Progenitor cell of endocrine pancreas (in vitro differentiated cells): ENCODE measurements at places on chromosomes 7 and 10. TPM values are rescaled to one million over a fixed set of nuclear protein-coding genes. Genes with fewer than 3 reads are reported as not detected.

DNA sequence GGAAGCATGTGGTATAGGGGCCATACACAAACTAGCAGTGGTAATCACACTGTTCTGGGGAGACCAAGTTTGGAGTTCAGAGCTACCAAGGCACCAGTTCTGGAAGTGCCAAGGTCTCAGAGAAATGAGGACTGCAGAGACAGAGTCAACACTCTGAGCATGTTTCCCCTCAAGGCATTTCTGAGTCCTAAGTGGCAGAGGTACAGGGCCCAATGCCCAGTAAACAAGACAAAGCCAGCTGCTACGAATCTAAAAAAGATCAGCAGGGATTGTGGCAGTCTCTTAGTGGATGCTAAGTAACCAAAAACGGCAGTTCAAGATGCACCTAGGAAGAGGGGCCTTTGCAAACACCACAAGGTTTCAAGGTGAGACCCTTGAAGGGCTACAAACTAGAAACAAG, 271.9 kb downstream of the TNS3 start:
- H3K36me3 ChIP-seq: peaks cover 31% of the 10 kb centered on the region
- no peak overlapping the region for H3K27ac ChIP-seq
- no peak for DNase-seq
- H3K4me1 ChIP-seq: peaks cover 19% of the 10 kb centered on the region

DNA sequence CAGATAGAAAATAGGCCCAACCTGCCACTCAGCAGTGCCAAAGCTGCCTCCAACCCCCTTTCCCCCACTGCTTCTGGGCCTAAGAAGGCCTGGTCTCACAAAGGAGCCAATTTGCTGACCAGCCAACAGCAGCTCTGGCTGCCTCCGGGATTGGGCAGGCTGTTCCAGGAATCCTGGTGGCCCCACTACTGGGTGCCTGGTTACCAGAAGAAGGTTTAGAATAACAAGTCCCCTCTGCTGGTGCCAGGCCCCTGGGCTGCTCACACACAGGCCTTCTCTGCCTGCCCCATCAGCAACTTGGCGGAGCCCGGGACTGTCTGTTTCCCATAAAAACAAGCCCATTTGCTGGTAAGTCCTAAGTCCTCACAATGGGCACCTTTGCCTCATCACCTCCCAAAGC, 1.2 kb downstream of the PHKG1 start:
- H3K4me1 ChIP-seq: no peaks in the 10 kb centered on the region
- DNase-seq: no peak
- no peaks in the 10 kb centered on the region for H3K27me3 ChIP-seq
- H3K27ac ChIP-seq: no peak overlapping the region
- peaks cover 3% of the 10 kb centered on the region for H3K36me3 ChIP-seq

DNA sequence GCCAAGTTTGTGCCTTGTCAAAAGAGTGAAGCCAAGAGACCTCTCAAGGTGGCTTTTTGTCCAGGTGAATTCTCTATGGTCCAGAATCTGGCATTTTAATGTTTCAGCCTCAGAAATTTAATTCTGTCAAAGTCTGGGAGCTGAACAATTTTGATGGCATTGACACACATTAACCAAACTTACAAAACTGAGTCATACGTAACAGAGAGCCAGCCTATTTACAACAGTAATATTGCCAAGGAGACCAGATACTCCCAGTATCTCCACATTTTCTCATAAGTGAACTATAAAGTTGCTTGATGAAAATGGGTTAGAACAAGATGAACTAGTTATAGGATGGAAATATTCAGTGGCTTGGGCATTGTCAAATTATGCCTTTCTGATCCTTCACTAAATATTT, 43.8 kb downstream of the PDE6C start:
- peaks cover 7% of the 10 kb centered on the region for H3K36me3 ChIP-seq
- H3K27me3 ChIP-seq: no peaks in the 10 kb centered on the region

GRCh38 chr10:56178210-56178609, 182.8 kb downstream of the ZWINT start:
- no peak overlapping the region for H3K4me3 ChIP-seq
- H3K27me3 ChIP-seq: no peaks in the 10 kb centered on the region
- DNase-seq: no peak
- no peaks in the 10 kb centered on the region for H3K36me3 ChIP-seq
- no peak overlapping the region for H3K27ac ChIP-seq

DNA sequence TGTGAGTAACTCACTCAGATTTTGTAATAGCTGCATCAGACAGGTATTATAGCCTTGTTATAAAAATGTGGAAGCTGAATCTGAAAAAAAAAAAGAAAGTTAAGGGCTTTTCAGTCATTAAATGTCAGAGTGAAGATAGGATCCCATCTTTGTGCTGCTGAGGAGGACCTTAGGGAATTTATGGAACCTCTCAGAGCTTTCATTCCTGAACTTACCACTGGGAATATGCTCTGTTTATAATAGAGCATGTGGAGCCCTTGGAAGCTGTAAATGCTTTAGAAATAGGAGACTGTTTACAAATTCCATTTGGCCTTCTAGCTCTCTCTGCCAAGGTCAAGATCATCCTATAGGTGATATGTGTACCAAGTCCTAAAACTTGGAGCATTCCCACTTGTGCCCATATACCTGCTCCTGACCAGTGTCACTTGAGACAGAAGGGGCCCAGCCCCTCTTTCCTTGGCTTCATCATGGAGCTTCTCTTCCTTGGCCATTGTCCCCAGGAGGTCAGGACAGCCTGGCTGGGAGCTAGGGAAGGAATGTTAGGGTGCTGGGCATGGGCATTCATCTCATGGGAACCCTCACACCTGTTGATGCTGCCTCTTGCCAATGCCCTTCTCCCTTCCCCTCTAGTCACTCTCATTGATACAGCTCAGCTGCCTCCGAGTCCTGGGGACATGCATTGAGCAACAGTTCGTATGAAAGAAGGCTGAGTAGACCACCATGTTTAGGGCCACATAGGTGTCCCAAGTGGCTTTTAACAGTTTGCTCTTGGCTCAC, 105.3 kb downstream of the LRRC18 start:
- no peaks in the 10 kb centered on the region for H3K4me1 ChIP-seq
- H3K27ac ChIP-seq: no peak overlapping the region
- H3K36me3 ChIP-seq: no peaks in the 10 kb centered on the region
- peaks cover 6% of the 10 kb centered on the region for H3K27me3 ChIP-seq
- no peak for DNase-seq
- no peak overlapping the region for H3K4me3 ChIP-seq

GRCh38 chr7:68420342-68421192, 1177.7 kb upstream of the AUTS2 start:
- no peak for DNase-seq
- H3K4me1 ChIP-seq: peaks cover 15% of the 10 kb centered on the region
- H3K4me3 ChIP-seq: no peak overlapping the region
- no peaks in the 10 kb centered on the region for H3K36me3 ChIP-seq
- H3K27ac ChIP-seq: no peak overlapping the region

- no peaks in the 10 kb centered on the region for H3K36me3 ChIP-seq
- H3K27me3 ChIP-seq: no peaks in the 10 kb centered on the region
- no peaks in the 10 kb centered on the region for H3K4me1 ChIP-seq
- no peak overlapping the region for H3K27ac ChIP-seq
- no peak overlapping the region for H3K4me3 ChIP-seq
Measured at GRCh38 chr10:27490807-27491206, 13.3 kb upstream of the RAB18 start.

DNA sequence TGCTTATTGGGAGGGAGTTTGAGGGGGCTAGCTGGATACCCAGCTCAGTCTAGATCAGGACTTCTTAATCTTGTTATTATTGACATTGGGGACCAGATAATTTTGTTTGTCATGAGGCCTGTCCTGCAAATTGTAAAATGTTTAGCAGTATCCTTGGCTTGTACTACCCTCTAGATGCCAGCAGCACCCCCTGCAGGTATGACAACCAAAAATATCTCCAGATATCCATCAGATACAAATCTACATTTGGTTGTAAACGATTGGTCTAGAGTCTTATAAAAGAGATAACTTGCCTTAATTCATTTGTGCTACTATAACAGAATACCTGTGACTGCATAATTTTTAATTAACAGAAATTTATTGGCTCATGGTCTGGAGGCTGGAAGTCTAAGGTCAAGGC, 1232.2 kb downstream of the XPNPEP1 start:
- DNase-seq: no peak
- no peaks in the 10 kb centered on the region for H3K27me3 ChIP-seq
- no peak overlapping the region for H3K4me3 ChIP-seq
- H3K4me1 ChIP-seq: no peaks in the 10 kb centered on the region
- H3K27ac ChIP-seq: no peak overlapping the region

- H3K27ac ChIP-seq: no peak overlapping the region
- H3K4me3 ChIP-seq: no peak overlapping the region
Measured at GRCh38 chr7:27300421-27300820, 57.8 kb downstream of the EVX1 start.

GRCh38 chr7:96388620-96389383, 66.9 kb upstream of the SLC25A13 start:
- no peaks in the 10 kb centered on the region for H3K4me1 ChIP-seq
- H3K27me3 ChIP-seq: no peaks in the 10 kb centered on the region
- no peaks in the 10 kb centered on the region for H3K36me3 ChIP-seq
- H3K4me3 ChIP-seq: no peak overlapping the region
- no peak for DNase-seq
- H3K27ac ChIP-seq: no peak overlapping the region

- no peak overlapping the region for H3K4me3 ChIP-seq
- H3K27ac ChIP-seq: peak overlapping the region; percentile 45
- H3K36me3 ChIP-seq: no peaks in the 10 kb centered on the region
- DNase-seq: no peak
- H3K27me3 ChIP-seq: peaks cover 79% of the 10 kb centered on the region
- peaks cover 2% of the 10 kb centered on the region for H3K4me1 ChIP-seq
Measured at GRCh38 chr10:100670368-100670767, 75.0 kb upstream of the PAX2 start.

DNA sequence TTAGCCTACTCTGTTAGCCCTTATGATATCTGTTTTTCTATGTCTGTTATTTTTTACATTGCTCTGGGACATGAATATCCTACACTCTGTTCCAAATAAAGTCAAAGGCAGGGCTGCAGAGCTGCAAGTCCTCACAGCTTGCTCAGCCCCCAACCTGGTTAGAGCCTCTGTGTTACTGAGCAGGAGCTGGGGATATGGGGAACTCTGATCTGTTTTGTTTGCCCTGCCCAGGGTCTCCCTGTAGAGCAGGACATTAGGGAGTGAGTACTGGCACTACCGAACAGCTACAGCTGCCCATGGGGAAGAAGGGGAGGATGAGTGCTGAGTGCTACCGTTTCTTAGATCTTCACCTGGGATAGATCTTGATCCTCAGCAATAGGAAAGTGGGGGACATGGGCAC, 32.8 kb upstream of the FGL2 start:
- no peaks in the 10 kb centered on the region for H3K4me1 ChIP-seq
- no peak overlapping the region for H3K27ac ChIP-seq
- no peak for DNase-seq

DNA sequence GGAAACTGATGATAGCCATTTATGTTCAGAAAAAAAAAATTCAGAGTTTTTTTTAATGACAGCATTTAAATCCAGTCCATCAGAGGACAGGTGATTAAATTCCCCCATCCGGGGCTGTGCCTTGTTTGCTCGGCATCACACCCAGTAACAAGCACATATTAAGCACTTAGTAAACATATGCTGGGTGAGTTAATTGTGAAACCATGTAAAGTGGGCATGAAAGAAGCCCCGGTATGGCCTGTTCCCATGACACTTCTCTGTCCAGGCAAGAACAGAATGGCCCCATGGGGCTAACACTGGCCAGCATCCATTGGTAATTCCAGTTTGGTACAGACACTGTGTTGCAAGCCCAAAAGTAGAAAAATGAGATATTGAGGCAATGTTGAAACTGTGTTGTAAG, 220.8 kb upstream of the RNF32 start:
- H3K4me3 ChIP-seq: no peak overlapping the region
- H3K27me3 ChIP-seq: peaks cover 9% of the 10 kb centered on the region
- no peak overlapping the region for H3K27ac ChIP-seq
- peaks cover 2% of the 10 kb centered on the region for H3K36me3 ChIP-seq

Gene GIMAP7
- not detected in 2 replicates for total RNA-seq

Gene MBL2
- total RNA-seq: not detected in 2 replicates

Gene CHAT
- 0.36 TPM in 1 of 2 replicates, not detected in the other for total RNA-seq

Gene ANKRD30A
- not detected in 2 replicates for total RNA-seq
